ENCODE measurements at places on chromosomes 5 and 9. TPM values are rescaled to one million over a fixed set of nuclear protein-coding genes. Genes with fewer than 3 reads are reported as not detected.

DNA sequence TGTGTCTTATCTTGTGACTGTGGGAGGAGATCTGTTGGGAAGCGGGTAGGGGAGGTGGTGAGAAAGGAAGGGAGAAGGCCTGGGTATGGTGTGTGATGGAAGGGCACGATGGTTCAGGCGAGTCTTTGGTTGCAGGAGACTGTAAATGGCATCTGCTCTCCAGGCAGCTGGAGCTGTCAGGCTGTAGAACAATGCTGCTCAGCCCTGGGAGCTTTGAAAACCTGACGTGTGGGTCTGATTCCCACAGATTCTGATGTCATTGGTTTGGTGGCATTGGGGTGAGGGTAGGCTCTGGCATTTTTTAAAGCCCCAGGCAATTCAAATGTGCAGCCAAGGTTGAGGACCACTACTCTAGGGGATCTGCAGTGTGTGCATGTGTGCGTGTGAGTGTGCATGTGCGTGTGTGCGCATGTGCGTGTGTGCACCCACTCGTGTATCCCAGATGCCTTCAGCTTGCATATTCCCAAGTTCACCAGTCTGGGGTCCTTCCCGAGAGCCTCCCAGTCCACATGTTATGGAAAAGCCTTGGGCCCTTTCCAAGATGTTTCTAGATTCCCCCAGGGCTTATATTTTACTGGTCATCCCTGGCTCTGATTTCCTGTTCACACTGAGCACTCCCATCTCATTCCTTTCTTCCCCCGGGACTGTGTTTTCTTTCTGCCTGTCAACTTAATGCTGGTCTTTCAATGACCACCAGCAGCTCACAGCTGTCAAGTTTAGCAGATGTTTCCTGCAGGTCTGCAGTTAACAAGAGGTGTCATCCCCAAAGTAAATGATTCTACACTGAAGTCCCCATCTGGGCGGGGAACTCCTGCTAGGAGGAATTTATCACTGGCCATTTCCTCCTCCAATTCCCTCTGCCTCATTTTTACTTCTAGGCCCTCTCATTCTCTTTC lies 34.0 kb downstream of the BOD1 start:
- DNase-seq = no peak

- no peak for DNase-seq
These were observed 207.4 kb downstream of the ARRDC3 start for GRCh38 chr5:91175708-91176107.

- no peak for DNase-seq
These were observed 23.8 kb upstream of the TDRD7 start for GRCh38 chr9:97387936-97388684.

- DNase-seq = no peak
These were observed 480.3 kb upstream of the ADAMTS16 start for GRCh38 chr5:4659851-4660250.

DNA sequence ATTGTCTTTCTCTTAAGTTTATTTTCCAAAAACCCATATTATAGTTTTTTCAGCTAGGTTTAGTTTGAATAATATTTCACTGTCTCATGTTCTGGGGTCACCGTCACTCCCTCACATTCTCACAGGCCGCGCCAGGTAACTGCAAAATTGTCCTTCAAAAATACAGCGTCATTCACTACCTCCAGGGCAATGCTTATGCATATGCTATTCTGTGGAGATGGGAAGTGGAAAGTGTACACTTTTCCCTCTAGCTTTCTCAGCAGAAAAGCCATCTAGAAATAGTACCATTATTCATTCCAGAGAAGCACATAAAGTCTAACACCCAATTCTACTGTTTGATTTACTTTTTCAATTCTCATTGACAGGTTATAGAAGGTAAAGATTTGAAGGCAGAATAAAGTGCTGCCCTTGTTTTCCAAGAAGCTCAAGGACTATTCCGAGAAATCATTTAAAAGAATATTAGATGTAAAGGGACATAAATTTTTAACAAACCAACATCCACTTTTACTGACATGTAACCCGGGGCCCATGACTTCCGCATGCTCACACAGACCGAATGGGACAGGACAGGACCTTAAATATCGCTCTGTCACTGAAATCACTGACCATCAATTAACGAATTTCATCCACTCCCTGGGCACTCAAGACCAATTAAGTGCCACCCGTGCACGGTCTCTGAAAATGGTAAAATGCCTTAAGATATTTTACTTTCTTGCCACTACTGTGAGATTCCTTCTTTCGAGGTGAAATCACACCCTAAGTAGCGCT lies 720 bp downstream of the NUDT12 start:
- DNase-seq = no peak

- no peak for DNase-seq
These were observed 69.7 kb downstream of the GPBP1 start for GRCh38 chr5:57243286-57244137.

GRCh38 chr9:14313378-14313940 lies 482 bp downstream of the NFIB start:
- DNase-seq = no peak

DNA sequence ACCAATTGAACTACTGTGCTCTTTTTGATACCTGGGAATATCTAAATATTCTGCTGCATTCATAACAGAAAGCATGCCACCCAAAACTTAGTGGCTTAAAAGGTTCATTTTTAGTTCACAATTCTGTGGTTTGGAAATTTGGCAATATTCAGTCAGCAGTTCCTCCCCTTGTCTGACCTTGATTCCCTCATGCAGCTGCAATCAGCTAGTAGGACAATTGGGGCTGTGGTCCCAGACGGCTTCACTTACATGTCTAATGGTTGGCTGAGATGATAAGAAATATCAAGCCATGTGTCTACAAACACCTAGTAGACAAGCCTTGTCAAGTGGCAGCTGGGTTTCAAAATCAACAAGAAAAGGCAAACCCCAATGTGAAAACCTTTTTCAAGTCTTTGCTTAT lies 51.3 kb downstream of the ANXA1 start:
- no peak for DNase-seq

- DNase-seq = no peak
These were observed 432.4 kb upstream of the SMC2 start for GRCh38 chr9:103661663-103662062.

DNA sequence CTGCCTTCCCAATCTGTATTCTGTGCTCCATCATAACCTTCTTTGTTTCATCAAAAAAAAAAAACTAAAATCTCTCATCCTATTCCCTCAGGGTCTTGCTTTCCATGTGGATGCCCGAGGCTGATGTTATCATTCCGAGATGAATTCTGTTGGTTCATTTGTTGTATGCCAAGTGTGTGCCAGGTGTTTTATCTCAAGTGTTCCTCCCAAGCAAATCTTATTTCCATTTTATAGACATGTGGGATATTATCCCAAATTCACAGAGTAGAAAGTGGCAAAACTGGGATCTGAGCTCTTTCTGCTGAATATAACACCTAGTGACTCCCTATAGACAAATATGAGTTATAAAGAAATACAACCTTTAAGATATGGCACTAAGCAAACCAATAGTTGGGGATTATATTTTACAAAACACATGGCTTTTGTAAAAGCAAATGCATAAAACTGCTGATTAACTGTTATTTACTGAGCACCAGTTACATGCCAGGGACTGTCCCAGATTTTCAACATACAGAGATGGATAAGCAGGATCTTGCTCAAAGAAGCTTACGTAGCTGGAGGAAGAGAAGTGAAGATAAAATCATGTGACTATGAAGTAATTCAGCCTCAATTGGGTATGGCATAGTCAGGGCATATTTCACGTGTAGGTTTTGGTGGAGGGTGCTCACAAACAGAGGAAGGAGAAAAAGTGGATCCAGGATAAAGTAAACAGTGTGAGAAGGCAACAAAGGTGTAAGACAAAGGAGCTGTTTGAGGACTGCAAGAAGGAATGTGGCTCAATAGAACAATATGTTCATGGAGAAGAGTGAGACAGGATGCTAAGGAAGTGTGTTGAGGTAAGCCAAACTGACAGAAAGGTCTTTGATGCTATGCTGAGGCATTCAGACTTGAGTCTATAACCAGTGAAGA lies 143.3 kb upstream of the ADAMTSL1 start:
- DNase-seq = no peak

Gene ROR2
- total RNA-seq = 5.9 TPM

GRCh38 chr9:115400796-115401195 lies 282.8 kb upstream of the TNC start:
- no peak for DNase-seq

DNA sequence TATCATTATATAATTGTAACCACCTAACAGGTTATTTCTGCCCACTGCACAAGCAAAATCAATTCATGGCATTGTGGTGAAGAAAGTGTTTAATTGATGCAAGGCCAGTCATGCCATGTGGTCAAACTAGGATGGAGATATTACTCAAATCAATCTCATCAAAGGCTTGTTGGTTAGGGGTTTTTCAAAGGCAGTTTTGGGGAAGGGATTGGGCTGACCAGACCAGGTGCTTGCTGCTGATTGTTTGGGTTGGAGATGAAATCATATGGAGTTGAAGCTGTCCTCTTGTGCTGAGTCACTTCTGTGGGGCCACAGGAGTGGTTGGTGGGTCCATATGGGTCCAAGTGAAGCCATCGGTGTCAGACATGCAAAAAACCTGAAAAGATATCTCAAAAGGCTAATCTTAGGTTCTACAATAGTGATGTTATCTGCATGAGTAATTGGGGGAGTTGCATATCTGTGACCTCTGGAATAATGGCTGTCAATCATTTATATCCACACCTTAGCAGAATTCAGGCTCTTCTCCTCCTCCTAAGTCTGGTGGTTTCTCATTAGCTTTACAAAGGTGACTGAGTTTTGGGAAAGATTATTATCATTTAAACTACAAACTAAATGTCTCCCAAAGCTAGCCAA lies 44.9 kb downstream of the HMGCS1 start:
- no peak for DNase-seq

Gene PKD2L2
- total RNA-seq = not detected

Gene WDR31
- 0.80 TPM for total RNA-seq

All from Panc1 (cell line).